ENCODE measurements at places on chromosomes 2 and 18.
A peak's percentile ranks its signal among the peaks of the same experiment; 100 is the strongest.

DNA sequence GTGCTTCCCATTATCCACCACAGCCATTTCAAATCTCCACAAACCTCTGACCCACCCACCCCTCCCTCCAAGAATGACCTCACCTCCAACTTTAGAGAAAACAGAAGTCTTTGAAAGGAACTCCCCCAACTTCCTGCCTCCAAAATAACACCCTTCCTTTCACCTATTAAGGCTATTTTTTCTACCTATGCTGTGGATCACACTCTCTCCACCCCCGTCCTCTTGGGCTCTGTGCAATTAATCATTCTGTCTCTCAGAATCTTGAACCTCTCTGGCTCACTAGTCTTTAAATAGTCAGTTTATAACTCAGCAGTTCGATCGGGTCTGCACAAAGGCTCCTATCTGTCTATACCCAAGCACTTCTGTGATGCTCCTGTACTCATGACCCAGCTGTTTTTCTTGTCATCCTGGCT lies 37.3 kb upstream of the XPO1 start:
- no peak for DNase-seq

- no peak for DNase-seq
These were observed 353.1 kb downstream of the IRS1 start for GRCh38 chr2:226446406-226447001.

DNA sequence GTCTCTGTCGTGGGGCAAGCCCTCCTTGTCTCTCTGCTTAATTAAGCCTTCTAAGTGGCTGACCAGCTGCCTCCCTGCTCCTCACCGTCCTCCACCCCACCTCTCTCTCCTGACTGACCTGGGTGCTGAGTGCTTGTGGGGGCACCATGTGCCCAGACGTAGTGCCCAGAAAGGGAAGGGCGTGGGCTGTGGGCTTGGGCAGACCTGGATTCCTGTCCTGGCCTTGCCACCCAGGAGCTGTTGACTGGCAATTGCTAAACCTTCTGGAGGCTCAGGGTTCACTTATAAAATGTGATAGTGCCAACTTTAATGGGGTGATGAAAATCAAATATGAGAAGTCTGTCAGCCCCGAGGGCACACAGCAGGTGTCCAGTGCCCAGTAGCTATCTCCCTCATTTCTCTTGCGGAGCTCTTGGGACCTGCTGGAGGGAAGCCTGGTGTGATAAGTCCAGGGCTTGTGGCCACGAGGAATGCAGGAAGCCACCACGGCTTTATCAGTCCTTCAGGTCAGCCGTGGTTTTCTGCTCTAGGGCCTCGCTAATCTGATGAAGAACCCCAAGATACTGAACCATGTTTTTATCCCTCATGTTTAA lies 22.0 kb upstream of the INHBB start:
- DNase-seq = no peak

DNA sequence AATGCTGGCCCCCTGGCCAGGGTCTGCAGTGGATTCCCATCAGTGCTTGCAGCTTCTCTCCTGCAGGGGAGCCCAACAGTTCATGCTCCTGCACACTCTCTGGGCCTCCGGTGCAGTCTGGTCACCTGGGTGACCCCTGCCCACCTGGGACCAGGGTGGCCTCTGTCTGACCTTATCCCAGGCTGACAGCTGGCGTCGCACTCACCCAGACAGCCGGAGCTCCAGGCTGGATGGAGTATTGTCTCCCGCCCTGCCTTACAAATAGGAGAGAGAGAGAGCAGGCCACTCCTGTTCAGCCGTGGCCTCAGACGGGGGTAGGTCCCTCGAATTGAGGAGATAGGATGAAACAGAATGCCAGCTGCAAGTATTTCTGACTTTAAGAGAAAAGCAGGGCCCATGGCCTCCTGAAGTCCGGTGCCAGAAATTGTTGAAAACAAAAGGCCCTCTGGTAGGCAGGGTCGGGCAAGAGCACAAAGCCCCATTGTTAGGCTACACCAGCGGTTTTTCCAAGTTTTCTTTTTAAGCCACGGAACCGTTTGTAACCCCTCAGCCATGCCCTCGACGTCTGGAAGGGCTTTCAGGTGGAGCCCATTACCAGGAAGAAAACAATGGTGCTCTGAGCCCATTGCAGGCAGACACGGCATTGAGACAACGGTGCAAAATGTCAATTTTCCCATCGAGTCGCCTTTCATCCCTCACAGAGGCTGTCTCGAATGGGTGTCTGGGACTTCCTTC lies 258.4 kb downstream of the BCL11A start:
- no peak for DNase-seq

GRCh38 chr2:143720095-143720664 lies 591.0 kb downstream of the ARHGAP15 start:
- DNase-seq = no peak

DNA sequence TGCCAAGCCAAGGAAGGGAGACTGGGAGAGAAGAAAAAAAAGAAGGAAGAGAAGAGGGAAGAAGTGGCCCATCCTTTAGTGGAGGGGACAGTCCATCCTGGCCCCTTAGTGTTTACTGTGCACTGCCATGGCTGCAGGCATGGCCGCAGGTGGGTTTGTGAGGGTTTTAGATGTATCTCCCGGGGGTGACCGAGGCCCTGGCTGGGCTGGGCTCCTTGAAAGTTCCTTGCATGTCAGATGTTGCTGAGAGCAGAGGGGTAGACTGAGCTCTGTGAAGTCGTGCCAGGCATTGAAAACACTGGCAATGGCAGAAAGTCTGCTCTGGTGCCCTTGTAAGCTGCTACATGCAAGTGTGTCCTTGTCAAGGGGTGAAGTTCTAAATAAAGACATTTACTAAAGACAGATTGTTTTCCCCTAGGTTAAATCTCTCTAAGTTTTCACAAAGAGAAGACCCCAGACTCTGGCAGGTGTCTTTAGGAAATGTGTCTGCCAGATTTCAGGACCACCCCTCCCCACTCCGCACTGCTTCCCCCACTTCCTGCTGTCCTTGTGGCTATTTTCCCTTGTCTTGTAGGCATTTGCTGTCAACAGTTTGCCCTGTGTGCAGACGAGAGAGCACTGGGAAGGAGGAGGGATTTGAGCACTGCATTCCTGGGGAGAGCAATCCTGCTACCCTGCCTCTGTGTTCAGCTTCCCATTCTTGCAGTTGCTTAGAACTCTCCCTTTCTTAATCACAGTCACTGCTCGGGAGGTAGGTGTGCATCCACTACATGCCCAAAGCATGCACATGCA lies 68.4 kb downstream of the ACOXL start:
- no peak for DNase-seq

GRCh38 chr2:152343426-152343825 lies 8.5 kb downstream of the FMNL2 start:
- DNase-seq = no peak

GRCh38 chr2:206193671-206194357 lies 34.1 kb downstream of the EEF1B2 start:
- DNase-seq = no peak

- no peak for DNase-seq
These were observed 891.4 kb downstream of the CCDC85A start for GRCh38 chr2:57075226-57075625.

- DNase-seq = no peak
These were observed 7.3 kb downstream of the CEP192 start for GRCh38 chr18:12998332-12999060.

DNA sequence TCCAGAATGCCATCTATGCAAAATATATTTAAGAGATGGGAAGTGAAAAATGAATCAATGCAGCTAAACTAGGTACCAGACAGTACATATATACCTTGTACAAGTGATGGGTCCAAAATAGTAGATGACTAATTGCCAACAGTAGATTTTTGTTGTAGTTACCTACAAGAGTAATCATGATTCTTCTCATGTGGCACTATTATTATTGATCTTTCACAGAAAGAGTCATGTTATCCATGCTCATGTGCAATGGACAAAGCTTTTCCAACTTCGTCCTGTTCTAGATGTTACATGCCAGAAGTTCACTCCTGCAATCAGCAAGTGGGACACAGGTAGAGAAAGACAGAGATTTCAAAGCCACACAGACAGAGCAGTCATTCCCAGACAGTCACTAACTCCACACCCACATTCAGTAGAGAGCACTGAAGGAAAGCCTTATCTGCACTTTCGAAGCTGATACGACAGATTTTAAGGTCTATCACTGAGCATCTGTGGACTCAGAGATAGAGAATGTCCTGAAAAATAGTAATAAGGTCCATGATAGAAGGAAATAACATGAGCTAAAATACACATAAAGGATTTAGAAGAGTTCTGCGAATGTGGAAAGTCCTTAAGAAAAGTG lies 101.6 kb upstream of the ITPRID2 start:
- no peak for DNase-seq

GRCh38 chr2:160924936-160925353 lies 235.3 kb upstream of the TANK start:
- DNase-seq = no peak

GRCh38 chr2:174590928-174591648 lies 6.5 kb downstream of the WIPF1 start:
- no peak for DNase-seq

GRCh38 chr2:190069936-190070696 lies 7.6 kb upstream of the MSTN start:
- peak; percentile 56 for DNase-seq

GRCh38 chr2:171409436-171409971 lies 24.3 kb downstream of the METTL8 start:
- DNase-seq = no peak

GRCh38 chr2:22276696-22277095 lies 1108.3 kb upstream of the KLHL29 start:
- no peak for DNase-seq

GRCh38 chr2:175872721-175873120 lies 129.3 kb downstream of the LNPK start:
- no peak for DNase-seq

DNA sequence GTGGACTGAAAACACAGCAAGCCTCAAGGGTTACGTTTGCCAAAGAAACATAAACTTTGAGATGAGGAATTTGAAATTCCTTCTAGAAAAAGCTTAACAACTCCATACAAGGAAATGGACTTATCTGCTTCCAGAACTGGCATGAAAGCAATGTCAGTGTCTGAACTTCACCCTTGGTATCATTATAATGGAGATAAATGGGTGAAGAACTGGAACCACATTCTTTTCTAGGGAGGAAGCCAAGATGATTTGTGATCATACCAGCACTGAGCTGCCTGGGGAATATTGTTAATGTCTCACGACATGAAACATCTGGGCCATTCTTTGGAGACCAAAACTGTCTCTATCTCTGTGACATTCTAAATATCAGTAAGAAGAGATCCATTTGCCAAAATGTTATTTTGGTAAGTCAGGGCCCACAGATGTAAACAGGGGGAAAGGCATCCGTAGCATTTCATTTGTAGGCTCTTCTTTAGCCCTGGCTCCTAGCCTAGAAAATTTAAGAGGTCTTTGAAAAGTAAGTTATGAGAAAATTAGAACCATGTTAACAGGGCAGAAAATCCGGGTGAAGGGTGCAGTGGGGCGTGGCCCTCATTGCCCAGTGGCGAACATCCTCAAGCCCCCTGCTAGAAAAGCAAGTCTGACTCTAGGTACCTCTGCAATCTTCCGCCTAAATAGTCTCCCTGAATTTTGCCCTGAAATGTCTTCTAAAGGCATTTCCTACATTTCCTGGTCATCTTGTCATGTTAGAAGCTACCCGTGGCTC lies 295.3 kb upstream of the EPAS1 start:
- DNase-seq = no peak

DNA sequence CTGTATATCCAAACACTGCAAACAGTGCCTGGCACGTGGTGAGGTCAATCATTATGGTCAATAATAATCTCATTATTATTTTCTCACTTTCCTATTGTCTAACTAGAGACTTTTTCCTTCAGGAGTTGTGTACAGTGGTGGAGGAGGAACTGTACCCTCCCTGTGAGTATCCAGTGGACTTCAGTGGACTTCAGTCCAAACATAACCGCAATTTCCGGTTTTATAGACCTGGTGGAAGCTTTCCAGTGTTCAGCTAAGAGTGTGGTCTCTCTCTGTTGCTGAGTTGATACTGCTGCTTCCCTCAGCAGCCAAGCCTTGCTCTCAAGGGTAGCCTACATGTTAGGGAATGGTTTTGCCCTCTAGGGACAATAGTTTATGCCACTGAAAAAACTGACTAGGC lies 447.1 kb downstream of the TMEM182 start:
- no peak for DNase-seq

DNA sequence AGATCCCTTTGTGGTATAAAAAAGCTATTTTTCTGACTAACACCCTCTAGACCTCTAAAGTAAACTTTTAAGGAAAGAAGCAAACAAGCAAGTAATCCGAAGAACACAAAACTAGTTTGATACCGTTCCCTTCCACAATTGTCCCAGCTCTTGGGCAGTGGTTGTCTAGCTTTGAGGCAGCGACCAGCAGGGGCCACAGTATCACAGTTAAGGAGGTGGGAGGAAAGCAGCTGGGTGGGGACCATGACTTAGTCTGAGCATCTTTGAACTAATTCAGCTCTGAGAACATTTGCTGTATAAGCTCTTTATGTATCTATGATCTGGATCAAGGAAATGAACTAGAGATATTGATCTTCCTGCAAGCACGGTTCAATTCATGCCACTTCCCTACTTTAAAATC lies 51.0 kb downstream of the SF3B1 start:
- DNase-seq = no peak

DNA sequence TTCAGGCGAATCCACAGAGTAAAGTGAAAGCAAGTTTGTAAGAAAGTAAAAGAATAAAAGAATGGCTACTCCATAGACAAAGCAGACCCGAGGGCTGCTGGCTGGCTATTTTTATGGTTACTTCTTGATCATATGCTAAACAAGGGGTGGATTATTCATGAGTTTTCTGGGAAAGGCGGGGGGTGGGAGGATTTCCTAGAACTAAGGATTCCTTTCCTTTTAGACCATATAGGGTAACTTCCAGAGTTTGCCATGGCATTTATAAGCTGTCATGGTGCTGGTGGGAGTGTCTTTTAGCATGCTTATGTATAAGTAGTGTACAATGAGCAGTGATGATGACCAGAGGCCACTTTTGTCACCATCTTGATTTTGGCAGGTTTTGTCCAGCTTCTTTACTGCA lies 59.8 kb downstream of the SLC4A3 start:
- no peak for DNase-seq
